ENCODE measurements at places on chromosomes 7 and 10.

GRCh38 chr7:6606866-6607583 lies 8.4 kb upstream of the ZNF853 start:
- DNase-seq: no peak

DNA sequence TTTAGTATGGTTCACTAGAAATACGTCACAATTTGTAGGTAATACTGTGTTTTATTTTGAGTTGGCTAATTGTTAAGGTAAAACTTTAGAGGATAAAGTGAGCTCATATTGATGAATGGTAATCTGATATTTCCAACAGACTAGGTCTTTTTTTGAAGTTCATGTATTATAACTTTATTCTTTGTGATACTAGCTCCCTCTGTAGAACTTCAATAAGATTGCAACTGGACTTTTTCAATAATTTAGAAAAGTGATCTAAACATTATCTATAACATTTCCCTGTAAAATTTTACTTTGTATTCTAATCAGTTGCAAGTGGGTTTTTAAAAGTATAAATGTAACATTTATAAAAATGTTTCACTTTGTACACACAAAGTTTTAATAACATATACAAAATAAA lies 83.5 kb downstream of the ADK start:
- DNase-seq: peak; percentile 14

GRCh38 chr7:138033241-138033640 lies 31.4 kb upstream of the CREB3L2 start:
- DNase-seq: no peak

DNA sequence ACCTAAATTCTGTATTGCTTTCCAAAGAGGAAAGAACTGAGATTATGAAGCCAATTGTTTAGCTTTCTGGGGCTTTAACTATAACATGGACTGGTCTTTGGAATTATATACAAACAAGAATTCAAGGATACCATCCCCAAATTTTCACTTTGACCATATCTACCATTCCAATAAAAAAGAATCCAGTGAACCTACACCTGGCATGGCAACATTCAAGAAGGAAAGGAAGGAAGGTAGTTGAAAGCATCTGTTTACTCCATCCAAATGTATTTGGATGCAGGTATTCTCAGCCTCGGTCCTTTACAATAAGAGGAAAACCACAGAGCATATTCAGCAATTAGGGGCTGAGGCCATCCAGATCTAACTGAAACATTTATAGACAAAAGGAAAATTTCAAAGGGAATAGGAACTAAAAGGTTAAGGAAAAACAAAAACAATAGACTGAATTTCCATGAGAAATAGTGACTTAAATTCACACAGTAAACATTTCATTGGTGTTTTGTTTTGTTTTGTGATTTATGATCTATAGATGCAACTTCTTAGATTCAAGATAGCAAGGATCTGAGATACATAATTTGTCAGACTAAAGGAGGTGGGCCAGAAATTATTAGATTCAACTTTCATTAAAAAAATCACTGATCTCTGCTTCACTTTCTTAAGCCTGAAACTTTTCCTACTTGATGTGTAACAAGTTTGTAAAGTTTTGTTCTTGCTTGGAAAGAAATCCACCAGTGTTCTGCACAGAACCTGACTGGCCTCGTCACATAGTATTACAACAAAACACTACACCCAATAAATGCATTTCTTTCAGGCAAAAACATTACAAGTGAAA lies 12.7 kb downstream of the SKIDA1 start:
- DNase-seq: no peak

DNA sequence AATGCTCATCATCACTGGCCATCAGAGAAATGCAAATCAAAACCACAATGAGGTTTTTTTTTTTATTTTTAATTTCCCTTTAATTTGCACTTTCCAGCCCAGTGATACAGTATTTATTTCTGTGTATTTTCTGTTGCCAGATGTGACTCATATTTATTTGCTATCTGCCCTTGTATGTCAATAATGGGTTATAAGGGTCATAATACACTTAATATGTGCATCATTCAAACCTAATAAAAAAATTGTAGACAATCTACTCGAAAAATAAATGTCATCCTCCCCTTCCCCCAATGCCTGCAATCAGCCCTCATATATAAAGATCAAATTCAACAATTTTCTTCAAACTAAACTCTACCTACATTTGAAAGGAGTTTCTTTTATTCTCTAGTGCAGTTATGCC lies 154.5 kb downstream of the CSTF2T start:
- DNase-seq: no peak

DNA sequence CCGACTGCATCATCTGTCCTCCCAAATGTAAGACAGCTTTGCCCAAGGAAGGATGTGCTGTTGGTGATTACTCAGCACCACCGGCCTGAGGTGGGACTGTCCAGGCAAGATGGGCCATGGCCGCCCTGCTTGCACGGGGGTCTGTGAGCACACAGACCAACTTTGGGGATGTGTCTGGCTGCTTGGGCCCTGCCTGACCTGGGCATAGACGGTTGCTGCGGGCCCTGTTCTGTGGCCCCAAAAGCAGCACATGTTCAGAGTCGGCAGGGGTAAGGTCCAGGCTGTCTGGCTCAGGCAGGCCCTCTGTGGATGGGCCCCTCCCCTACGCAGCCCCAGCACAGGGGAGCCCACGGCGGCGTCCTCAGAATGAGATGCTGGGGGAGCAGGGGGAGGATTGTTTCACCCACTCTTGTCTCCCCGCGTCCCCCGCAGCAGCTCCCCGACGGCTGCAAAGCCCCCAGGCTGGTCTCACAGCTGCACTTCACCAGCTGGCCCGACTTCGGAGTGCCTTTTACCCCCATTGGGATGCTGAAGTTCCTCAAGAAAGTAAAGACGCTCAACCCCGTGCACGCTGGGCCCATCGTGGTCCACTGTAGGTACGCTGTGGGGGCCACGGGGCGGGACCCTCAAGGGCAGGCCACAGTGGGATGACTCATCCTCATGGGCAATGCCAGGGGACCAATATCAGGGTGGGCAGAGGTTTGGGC lies 58.4 kb downstream of the MKI67 start:
- DNase-seq: no peak

- DNase-seq: no peak
Observed at GRCh38 chr7:121793716-121794115, 79.2 kb upstream of the PTPRZ1 start.

GRCh38 chr10:3482200-3482993 lies 302.6 kb downstream of the KLF6 start:
- DNase-seq: peak; percentile 93

- peak; percentile 84 for DNase-seq
Observed at GRCh38 chr10:15084502-15084922, 4.1 kb downstream of the ACBD7 start.

- peak; percentile 21 for DNase-seq
Observed at GRCh38 chr7:41592236-41592635, 110.7 kb downstream of the INHBA start.

DNA sequence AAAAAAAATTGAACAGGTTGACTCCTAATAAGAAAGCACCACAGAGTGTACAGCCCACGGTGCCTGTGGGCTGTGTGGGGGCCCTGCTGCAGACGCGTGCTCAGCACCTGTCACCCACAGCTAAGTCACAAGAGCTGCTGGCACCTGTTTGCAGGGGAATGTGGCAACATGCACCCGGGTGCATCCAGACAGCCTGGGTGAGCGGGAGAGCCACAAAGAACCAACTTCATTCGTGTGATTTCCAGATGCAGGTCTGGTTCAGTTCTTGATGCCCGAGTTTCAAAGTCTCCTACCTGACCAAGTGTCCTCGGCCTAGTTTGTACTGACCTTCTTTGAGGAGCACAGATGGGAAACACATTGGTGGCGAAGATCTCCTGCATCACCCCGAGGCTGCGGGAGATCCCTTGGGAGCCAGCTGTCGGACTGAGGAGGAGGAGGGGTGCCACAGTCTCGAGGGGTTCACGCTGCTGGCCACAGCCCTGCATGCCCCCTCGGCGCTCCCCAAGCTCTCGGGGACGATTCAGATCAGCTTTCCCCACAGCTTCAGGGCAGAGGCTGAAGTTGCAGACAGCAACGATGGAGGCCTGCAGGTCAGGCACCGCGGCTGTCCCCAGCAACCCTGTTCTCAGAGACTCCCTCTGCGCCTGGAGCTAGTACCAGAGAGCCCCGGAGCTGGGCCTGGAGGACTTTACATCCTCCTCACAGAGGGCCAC lies 35.3 kb downstream of the AMZ1 start:
- DNase-seq: no peak

GRCh38 chr7:74134117-74134620 lies 40.0 kb upstream of the EIF4H start:
- no peak for DNase-seq

DNA sequence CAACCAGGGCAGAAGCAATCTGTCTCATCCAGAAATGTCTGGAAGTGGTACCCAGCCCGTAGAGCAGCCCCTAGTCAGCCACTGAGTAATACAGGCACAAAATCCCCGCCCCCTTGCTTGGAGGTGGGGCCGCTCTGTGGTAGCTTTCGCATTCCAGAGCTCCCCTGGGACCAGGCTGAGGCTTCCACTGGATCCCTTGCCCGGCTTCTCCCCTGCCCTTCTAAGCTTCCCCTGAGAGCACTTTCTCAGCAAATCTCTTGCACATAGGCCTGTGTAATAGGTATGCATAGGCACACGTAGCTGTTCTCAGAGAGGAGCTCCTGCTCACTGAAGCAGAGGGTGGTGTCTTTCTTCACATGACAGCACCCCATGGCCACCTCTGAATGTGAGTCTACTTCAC lies 144.2 kb downstream of the BMS1 start:
- DNase-seq: peak; percentile 71

- peak; percentile 88 for DNase-seq
Observed at GRCh38 chr10:17643339-17643754, 604 bp upstream of the STAM start.

GRCh38 chr10:10118131-10118530 lies 899.5 kb upstream of the CELF2 start:
- DNase-seq: no peak

DNA sequence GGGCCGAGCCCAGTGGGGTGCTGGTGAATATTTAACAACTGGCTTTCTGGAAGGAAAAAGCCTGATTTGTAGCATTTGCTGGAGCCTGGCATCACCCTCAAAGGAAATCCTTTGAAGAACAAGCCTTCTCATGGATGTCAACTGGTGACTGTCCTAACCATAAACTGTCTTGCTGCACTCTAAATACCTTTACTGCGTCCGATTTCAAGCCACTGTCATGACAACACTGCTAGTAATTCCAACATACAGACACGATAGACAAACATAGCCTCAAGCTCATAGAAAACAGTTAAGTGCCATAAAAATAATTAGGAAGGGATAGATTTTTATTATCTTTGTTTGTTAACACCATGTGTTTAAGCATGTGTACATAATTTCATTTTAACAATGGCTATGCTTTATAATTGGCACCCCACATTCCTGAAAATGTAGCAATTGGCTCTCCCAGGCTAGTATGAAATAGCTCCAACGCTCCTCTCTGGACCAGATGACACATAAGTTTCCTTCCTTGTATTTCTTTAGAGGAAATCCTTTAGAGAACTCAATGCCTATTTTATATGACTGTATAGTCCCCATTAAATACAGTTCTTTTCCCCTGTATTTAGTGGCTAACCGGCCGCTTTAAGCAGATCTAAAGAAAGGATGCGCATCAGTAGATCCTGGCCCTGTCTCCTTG lies 273.4 kb downstream of the PRPF18 start:
- DNase-seq: peak; percentile 54

- DNase-seq: peak; percentile 87
Observed at GRCh38 chr10:2925631-2926030, 141.7 kb upstream of the PFKP start.

- DNase-seq: no peak
Observed at GRCh38 chr7:156123362-156123761, 311.1 kb upstream of the SHH start.

Measured in fibroblast of skin of back (primary cell).